ENCODE measurements at places on chromosomes 3 and 15. TPM values are rescaled to one million over a fixed set of nuclear protein-coding genes. Genes with fewer than 3 reads are reported as not detected.

TM4SF18 gene
- 25.1 TPM for polyA plus RNA-seq

CHSY1 gene
- polyA plus RNA-seq = 32.4 TPM

RAB6B gene
- 3.2 TPM for polyA plus RNA-seq

NAALADL2 gene
- 0.91 TPM for polyA plus RNA-seq

TMEM266 gene
- not detected for polyA plus RNA-seq

NRROS gene
- polyA plus RNA-seq = 1.1 TPM

MASP1 gene
- polyA plus RNA-seq = 2.2 TPM

ST8SIA2 gene
- polyA plus RNA-seq = not detected

RUVBL1 gene
- polyA plus RNA-seq = 11.8 TPM

CACNA2D3 gene
- polyA plus RNA-seq = 0.30 TPM

ITIH4 gene
- 21.1 TPM for polyA plus RNA-seq

MUC20 gene
- polyA plus RNA-seq = 3.6 TPM

HCLS1 gene
- polyA plus RNA-seq = 47.8 TPM
